ENCODE measurements at places on chromosomes 3 and 15.

- DNase-seq = no peak
These were observed 280.3 kb upstream of the THBS1 start for GRCh38 chr15:39300451-39301153.

DNA sequence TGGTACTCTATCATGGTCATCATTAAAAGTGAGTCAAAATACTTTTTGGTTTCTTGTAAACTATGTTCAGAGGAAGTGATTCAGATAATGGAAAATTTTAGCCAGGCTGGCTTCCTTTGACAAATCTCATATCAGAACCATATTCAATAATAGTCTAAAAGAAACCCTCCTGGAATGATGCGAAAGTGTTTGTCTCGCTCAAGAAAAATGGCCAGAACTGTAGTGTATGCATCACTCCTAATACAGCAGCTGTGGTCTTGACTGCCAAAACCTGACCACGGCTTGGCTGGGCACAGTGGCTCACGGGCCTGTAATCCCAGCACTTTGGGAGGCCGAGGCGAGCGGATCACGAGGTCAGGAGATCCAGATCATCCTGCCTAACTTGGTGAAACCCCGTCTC, 35.6 kb upstream of the KCNMB2 start:
- no peak for DNase-seq

DNA sequence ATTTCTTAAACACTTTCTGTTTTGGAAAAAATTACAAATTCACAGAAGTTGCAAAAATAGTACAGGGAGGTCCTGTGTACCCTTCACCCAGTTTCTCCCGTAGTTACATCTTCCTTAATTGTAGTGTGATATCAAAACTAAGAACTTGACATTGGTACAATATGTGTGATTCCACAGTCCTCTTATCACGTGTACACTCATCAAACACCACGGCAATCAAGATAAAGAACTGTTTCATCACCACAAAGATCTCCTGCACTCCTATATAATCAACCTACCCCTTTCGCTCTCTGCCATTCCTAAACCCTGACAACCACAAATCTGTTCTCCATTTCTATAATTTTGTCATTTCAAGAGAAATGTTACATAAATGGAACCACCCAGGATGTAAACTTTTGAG, 31.4 kb downstream of the POMGNT2 start:
- no peak for DNase-seq

GRCh38 chr3:11543141-11543947, 100.4 kb downstream of the VGLL4 start:
- DNase-seq = no peak

GRCh38 chr15:79195802-79196201, 86.7 kb upstream of the ANKRD34C start:
- DNase-seq = no peak

DNA sequence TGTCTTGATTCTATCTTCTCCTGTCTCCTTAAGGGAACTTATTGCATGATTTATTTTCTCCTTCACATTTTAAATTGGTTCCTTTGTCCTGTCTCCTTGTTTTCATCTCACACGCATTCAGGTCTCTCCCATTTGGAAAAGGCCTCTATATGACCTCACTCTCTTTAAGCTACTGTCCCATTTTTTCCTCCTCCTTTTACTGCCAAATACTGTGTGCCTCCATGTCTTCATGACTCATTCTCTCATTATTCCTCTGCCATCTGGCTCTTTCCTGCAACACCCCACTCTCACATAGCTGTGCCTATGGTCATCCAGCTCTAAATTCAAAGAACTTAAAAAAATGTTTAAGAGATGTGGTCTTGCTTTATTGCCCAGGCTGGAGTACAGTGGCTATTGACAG, 48.0 kb downstream of the TYRO3 start:
- DNase-seq = no peak

GRCh38 chr15:60076582-60077276, 72.6 kb downstream of the FOXB1 start:
- DNase-seq = no peak

GRCh38 chr3:112119962-112120836, 12.8 kb downstream of the GCSAM start:
- no peak for DNase-seq

GRCh38 chr3:150050510-150050909, 79.8 kb upstream of the PFN2 start:
- no peak for DNase-seq

GRCh38 chr15:78749831-78750230, 61.4 kb downstream of the ADAMTS7 start:
- DNase-seq = no peak

GRCh38 chr3:154209499-154209898, 88.3 kb downstream of the ARHGEF26 start:
- no peak for DNase-seq

GRCh38 chr15:40796512-40796911, 10.4 kb upstream of the ZFYVE19 start:
- DNase-seq = no peak

DNA sequence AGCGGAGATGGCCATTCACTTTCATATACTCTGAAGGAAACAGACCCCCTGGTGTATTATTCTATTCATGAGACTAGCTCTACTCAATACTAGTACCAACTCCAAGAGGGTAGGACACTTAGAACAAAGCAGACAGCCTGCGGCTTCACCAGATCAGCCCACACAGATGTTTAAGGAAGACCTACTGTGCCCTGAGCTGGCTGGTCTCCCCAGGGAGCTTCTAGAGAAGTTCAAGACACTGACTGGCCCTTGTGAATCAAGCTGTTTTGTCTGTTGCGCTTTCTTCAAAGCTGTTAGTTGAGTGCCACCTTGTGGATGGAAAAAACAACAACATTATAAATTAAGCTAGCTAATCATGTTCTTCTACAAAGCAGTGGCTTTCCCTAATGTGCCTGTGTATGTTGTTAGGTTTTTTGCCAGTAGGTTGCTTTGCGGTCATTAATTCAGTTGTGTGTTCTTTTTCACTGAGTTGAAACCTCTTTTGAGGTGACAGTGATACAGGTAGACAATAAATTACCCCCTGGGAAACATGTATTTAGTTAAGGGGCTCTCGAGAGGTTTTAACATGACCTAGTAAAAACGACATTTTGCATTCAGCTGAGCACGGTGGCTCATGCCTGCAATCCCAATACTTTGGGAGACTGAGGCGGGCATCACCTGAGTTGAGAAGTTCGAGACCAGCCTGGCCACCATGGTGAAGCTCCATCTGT, 64.2 kb upstream of the MYZAP start:
- no peak for DNase-seq

- no peak for DNase-seq
These were observed 64.5 kb downstream of the NPTN start for GRCh38 chr15:73568564-73569280.

- no peak for DNase-seq
These were observed 286.6 kb upstream of the ADAMTS9 start for GRCh38 chr3:64974401-64974800.

DNA sequence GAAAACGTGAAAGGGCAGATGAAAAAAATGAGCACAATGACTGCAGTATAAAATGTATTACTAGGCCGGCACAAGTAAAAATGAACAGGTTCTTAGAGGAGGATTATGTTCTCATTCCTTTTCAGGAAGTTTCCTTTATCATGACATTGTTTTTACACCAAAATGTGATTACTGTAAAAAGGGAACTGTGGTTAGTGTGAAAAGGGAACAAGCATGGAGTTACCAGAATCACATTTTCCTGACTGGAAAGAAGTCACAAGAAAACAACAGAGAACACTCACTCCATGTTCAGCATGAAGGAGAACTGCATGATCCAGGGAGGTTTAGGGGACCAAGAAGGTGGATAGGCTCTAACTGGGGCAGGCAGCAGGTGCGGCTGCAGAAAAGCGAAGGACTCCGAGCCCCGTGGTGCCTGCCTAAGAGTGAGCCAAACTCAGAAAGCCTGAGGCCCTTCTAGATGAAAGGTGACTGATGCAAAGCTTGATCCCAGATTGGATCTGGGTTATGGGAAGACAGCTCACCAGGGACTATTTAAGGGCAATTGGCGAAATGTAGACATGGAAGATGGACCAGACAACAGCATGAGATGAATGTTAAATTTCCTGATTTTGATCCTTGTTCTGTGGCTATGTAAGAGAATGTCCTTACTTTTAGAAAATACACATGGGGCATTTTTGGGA, 77.3 kb downstream of the CCR1 start:
- DNase-seq = no peak

- DNase-seq = no peak
These were observed 35.8 kb downstream of the SCG5 start for GRCh38 chr15:32677238-32677750.

DNA sequence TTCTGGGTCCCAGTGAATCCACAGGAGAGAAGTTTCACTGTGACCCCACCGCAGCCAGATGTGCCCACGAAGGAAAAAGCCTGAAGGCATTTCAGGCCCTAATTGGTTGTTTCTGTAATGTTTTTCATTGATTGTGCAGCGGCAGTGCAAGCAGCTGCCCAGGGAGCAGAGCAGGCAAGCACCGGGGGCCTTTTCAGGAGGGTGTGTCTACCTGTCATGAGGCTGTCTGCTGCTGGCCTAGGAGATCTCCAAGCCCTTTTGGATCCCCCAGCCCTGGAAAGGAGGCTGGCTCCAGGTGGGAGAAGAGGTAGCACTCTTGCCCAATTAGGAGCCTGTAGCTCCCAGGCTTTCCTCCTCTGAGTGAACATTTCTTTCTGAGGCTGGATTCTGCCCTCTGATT, 108.8 kb downstream of the EPHB1 start:
- no peak for DNase-seq
